Heart left ventricle (tissue), 16 donors: ENCODE measurements at places on chromosomes 1 and 21. TPM values are rescaled to one million over a fixed set of nuclear protein-coding genes. Genes with fewer than 3 reads are reported as not detected.

DNA sequence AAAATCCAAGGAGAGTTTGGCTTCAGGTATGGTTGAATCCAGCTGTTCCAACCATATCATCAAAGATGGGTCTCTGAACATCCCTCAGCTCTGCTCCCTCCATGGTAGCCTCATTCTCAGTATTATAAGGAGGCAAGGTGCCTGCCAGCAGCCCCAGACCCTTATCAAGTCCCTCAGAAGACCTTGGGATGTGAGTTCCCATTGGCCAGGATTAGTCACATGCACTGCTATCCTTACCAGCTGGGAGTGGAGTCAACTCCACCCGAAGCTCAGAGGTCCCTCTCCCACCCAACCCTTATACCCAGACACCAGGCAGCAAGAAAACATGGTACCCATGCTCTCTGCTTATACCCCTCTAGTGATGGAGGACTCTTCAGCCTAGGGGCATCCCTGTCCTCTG is 153.7 kb upstream of the ZBTB40 start:
- no peaks in the 10 kb centered on the region for H3K27me3 ChIP-seq
- H3K4me1 ChIP-seq: no peaks in the 10 kb centered on the region
- H3K4me3 ChIP-seq: no peak overlapping the region
- no peak overlapping the region for H3K27ac ChIP-seq
- H3K36me3 ChIP-seq: no peaks in the 10 kb centered on the region

DNA sequence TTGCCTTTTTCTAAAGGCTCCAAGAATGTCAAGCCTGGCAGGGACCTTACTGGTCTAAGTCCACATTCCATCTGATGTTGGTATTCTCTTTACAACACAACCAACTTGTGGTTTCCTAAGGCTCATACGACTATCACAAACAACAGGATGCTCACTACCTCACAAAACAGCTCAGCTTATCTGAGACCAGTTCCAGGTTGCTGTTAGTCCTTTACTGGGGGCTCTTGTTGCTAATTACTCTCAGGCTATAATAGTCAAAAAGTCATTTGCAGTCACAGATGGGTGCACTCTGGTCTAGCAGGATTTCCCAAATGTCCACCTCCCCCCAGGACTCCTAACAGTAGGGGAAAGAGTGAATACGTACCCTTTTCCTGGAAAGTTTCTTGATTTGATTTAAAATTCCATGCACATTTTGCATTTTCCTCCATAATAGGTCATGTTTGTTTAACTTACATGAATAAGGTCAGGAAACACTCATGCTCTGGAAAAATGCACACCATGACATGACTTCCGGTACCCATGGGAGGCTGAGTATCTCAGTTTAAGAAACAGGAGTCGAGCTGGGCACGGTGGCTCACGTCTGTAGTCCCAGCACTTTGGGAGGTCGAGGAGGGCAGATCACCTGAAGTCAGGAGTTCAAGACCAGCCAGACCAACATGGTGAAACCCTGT is 16.0 kb downstream of the LCK start:
- H3K4me1 ChIP-seq: no peaks in the 10 kb centered on the region
- no peaks in the 10 kb centered on the region for H3K27me3 ChIP-seq
- no peak overlapping the region for H3K27ac ChIP-seq
- no peaks in the 10 kb centered on the region for H3K36me3 ChIP-seq

GRCh38 chr1:14873677-14874076 is 275.2 kb downstream of the KAZN start:
- no peaks in the 10 kb centered on the region for H3K36me3 ChIP-seq
- peaks cover 13% of the 10 kb centered on the region for H3K27me3 ChIP-seq
- no peaks in the 10 kb centered on the region for H3K4me1 ChIP-seq

GRCh38 chr1:85223334-85223733 is 22.5 kb upstream of the SYDE2 start:
- H3K27me3 ChIP-seq: no peaks in the 10 kb centered on the region
- no peaks in the 10 kb centered on the region for H3K36me3 ChIP-seq
- DNase-seq: no peak
- H3K27ac ChIP-seq: no peak overlapping the region

The BRINP3 gene
- 0.50 TPM for total RNA-seq
